ENCODE measurements at places on chromosomes 4 and X.

GRCh38 chr4:108018040-108018883 lies 28.6 kb downstream of the HADH start:
- peak; percentile 72 for DNase-seq

DNA sequence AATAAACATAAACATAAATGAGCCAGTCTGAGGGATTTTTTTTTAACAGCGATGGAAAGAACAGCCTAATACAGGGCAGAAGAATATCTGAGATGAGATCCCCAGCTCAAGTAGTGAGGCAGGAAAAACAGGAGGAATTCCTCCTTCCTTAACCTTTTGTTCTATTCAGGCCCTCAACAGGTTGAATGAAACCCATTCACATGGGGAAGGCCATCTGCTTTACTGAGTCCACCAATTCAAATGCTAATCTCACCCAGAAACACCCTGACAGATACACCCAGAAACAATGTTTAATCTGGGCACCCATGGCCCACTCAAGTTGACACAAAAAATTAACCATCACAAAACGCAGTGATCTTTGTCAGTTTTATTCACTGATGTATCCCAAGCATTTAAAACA lies 45.5 kb downstream of the SMIM31 start:
- DNase-seq, result no peak

GRCh38 chrX:155819966-155820491 lies 61.1 kb upstream of the VAMP7 start:
- peak; percentile 12 for DNase-seq

DNA sequence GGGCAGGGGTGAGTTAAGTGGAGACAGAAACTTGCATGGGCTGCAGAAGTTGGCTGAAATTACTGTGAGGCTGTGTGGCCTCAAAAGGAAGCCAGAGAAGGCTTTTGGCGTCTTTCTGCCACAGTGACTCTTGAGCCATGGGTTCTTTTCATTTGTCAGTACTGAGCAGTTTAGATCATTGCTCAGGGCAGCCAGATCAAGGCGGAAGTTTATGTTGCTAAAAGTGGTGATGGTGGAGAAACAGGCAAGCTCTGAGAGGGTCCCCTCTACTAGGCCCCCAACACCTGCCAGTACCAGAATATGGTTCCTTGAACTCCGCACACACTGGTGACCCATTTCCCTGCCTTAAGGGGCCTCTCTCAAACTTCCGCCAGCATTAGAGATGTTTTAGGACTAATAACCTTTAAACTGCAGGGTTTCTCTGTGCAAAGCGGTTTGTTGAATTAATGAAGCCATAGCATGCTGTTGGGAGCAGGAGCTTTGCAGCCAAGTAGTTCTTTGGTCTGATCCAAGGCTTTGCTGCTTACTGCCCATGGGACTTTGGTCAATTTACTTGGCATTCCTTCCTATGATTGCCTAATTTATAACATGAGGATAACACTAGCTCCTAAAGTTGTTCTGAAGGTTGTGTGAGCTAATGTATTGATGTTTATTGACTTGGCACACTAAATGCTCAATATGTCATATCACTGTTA lies 34.5 kb downstream of the RNF175 start:
- DNase-seq, result no peak

GRCh38 chrX:10106806-10107205 lies 50.0 kb upstream of the CLCN4 start:
- DNase-seq, result peak; percentile 47

GRCh38 chrX:134792077-134792476 lies 133.8 kb upstream of the PLAC1 start:
- DNase-seq, result no peak
